ENCODE measurements at places on chromosomes 3 and 15. TPM values are rescaled to one million over a fixed set of nuclear protein-coding genes. Genes with fewer than 3 reads are reported as not detected.

FHIT gene
- polyA plus RNA-seq = 5.5 TPM

ATRIP gene
- polyA plus RNA-seq = 7.6 TPM

DNA sequence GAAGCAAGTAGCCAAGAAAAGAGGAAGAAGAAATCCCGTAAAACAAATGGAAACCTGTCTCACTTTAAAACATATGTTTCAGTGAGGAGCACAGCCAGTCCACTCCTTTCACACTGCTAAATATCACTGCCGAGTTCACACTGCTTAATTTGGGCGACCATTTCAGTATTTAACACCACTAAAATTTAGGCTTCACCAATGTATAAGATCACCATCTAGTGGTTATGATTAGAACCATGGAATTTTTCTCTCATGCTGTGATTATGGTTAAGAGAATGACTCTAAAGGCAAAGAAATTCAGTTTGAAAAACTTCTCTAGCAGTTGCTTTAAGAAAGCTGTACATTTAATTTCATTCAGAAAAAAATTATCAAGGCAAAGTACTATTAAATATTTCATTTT, 16.6 kb downstream of the SLC4A7 start:
- DNase-seq = no peak

DNA sequence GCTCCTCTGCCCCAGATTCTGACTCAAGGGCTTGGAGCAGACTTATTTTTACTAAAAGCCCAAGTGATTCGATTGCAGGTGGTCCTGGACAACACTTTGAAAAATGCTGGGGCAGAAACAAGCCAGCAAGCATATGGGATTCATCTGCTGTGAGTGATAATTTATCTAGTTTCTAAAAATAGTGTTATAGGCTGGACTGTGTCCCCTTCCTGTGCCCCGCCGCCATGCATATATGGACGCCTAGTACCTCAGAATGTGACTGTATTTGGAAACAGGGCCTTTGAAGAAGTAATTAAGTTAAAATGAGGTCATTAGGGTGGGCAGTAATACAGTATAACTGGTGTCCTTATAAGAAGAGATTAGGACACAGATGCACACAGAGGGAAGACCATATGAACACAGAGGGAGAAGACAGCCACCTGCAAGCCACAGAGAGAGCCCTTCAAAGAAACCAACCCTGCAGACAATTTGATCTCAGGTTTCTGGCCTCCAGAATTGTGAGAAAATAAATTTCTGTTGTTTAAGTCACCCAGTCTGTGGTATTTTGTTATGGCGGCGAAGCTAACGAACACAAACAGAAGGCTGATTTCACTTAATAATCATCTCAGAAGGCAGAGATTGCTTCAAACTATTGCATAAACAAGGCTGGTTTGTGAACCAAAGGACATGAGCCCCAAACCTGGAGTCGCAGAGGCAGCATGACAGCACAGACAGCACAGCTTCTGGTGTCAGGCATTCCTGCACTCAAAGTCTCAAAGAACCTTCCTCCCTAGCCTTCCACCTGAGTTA, 59.1 kb downstream of the CCNL1 start:
- no peak for DNase-seq

- peak; percentile 72 for DNase-seq
These were observed at the start of gene CHST14 for GRCh38 chr15:40470423-40471104. TSS of gene CHST14 (plus strand) at chr15:40470984. CDS start at chr15:40471214, 230 bp downstream.

GRCh38 chr3:24385012-24385615, 109.5 kb downstream of the THRB start:
- peak; percentile 22 for DNase-seq

- no peak for DNase-seq
These were observed 423.6 kb upstream of the TPM1 start for GRCh38 chr15:62618846-62619504.

GRCh38 chr3:88690287-88690686, 417.1 kb upstream of the EPHA3 start:
- DNase-seq = no peak

- no peak for DNase-seq
These were observed 299.1 kb upstream of the MCTP2 start for GRCh38 chr15:93932164-93932776.

GRCh38 chr3:12884790-12885582, 43.6 kb upstream of the RPL32 start:
- DNase-seq = no peak

DNA sequence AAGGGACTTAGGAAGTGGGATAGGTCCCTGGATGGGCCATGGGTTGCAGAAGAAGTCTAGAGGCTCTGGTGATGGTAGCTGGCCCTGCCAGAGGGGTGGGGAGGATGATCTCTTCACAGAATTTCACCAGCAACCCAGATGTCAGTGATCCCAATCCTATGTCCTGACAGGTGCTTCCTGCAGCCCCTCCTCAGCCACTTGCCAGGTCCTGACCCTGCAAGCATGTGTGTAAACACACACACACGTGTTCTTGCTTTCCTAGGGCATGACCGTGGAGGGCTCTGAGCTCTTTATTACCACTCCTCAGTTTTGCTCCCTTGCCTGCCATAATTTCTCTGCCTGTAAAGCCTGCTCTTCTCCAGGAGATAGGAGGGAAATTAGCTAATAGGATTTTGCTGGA, 12.5 kb downstream of the TEX264 start:
- no peak for DNase-seq

- DNase-seq = no peak
These were observed 88.4 kb upstream of the TNFAIP8L3 start for GRCh38 chr15:51183076-51183475.

- DNase-seq = no peak
These were observed 660.7 kb upstream of the ADAMTS9 start for GRCh38 chr3:65348398-65348995.

GRCh38 chr15:64459066-64459781, 1.2 kb upstream of the ZNF609 start:
- no peak for DNase-seq

DNA sequence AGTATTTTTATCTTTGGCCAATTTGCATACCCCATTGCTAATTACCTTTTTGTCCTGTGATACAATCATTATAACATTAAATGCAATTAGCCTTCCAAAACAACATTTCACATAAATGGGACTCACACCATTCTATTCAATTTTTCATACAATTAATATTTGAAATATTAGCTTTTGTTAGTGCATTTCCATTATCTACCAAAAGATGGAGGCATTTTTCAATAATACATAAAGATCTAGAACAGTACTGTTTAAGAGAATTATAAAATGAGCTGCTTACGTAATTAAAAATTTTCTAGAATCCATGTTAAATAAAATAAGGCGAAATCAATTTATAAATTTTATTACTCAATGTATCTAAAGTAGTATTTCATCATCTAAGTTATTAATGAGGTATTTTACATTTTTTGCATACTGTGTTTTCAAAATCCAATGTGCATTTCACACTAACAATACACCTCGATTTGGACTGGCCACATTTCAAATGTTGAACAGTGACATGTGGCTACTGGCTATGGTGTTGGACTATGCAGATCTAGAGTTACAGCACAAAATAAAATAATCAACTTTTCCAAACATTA, 74.3 kb downstream of the TJP1 start:
- no peak for DNase-seq

DNA sequence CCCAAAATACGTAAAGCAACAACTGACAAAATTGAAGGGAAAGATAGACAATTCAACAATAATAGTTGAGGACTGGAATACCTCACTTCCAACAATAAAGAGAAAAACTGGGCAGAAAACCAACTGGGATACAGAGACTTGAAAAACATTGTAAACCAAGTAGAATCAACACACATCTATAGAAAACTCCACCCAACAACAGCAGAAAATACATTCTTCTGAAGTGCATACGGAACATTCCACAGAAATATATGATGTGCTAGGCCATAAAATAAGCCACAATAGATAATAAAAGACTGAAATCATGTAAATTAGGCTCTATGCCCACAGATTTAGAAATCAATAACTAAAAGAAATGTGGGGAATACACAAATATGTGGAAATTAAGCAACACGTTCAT, 98.4 kb upstream of the THBS1 start:
- DNase-seq = no peak

Measured in hindlimb muscle (tissue), 1 donor.